ENCODE measurements at places on chromosomes 4 and X.

GRCh38 chr4:145937971-145938611 lies 532 bp downstream of the ZNF827 start:
- peak; percentile 53 for DNase-seq

- DNase-seq = no peak
Measured at GRCh38 chr4:72568959-72569718, at the start of gene ADAMTS3. ADAMTS3 (minus strand) TSS chr4:72569221; CDS start chr4:72568762, 459 bp downstream.

- DNase-seq = no peak
Measured at GRCh38 chr4:156945532-156945931, 26.1 kb downstream of the PDGFC start.

- DNase-seq = no peak
Measured at GRCh38 chr4:124386163-124386562, 326.4 kb downstream of the ANKRD50 start.

DNA sequence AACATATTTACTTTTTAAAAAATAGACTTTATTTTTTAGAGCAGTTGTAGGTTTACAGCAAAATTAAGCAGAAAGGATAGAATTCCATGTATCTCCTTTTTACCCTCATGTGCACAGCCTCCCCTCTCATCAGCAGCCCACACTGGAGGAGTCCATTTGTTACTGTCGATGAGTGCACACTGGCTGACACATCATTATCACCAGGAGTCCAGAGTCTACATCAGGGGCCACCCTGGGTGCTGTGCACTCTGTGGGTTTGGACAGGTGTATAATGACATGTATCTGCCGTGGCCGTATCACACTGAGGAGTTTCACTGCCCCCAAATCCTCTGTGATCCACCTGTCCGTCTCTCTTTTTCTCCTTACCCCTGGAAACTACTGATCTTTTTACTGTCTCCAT lies 26.3 kb downstream of the TBC1D14 start:
- no peak for DNase-seq

GRCh38 chr4:32258986-32259385 lies 1538.8 kb downstream of the PCDH7 start:
- no peak for DNase-seq

GRCh38 chrX:22629105-22629725 lies 356.5 kb downstream of the CBLL2 start:
- DNase-seq = no peak

DNA sequence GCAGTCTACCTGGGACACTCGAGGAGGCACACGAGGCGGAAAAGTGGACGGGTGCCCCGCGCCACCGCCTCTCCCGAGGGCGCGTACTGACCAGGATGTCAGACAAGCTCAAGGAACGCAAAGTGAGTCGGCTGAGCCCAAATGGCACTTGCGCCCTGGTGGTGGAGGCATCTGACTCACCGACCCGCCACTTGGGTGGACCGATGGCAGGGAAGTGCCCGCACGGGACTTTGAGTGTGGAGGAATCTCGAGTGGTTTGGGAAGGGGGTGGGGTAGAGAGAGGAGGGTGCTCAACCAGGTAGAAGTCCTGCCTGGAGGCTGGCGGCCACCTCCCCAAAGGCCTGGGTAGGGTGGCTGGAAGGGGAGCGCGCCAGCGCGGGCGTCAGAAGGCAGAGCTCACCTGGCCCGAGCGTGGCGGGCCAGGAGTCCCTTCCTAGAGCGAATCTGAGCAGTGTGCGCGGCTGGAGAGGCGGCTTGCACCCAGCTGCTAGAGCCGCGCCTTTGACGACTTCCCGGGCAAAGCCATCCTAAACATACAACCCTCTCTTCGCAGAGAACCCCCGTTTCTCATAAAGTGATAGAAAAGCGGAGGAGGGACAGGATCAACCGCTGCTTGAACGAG lies 655 bp downstream of the HELT start:
- no peak for DNase-seq

GRCh38 chr4:109206620-109207019 lies 95.8 kb downstream of the COL25A1 start:
- no peak for DNase-seq

All from activated naive CD4-positive, alpha-beta T cell treated with Interleukin-2 at 50 U/mL for 16 hours (primary cell).